ENCODE measurements at places on chromosomes 4 and X. TPM values are rescaled to one million over a fixed set of nuclear protein-coding genes. Genes with fewer than 3 reads are reported as not detected.

DNA sequence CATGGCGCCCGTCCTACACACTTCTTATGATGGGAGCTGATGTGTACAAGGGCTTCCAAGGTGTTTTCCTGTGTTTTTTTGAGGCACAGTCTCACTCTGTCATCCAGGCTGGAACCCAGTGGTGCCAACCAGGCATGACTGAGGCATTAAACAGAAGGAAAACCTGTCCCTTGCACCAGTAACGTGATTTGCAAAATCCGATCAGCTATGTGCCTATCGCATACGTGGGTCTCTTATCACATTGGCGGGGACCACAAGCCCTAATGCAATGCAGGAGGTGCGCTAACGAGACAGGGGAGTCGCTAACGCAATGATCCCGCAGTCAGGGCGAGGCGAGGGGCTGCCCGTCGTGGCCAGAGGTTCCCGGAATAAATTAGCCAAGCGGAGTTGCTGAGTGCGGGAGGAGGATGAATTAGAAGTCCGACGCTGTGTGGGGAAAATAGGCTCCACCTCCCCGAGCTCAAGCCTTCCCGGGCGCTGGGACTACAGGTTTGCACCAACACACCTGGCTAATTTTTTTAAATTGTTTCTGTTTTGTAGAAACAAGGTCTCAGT is 162.7 kb downstream of the SHOX start:
- DNase-seq = no peak

DNA sequence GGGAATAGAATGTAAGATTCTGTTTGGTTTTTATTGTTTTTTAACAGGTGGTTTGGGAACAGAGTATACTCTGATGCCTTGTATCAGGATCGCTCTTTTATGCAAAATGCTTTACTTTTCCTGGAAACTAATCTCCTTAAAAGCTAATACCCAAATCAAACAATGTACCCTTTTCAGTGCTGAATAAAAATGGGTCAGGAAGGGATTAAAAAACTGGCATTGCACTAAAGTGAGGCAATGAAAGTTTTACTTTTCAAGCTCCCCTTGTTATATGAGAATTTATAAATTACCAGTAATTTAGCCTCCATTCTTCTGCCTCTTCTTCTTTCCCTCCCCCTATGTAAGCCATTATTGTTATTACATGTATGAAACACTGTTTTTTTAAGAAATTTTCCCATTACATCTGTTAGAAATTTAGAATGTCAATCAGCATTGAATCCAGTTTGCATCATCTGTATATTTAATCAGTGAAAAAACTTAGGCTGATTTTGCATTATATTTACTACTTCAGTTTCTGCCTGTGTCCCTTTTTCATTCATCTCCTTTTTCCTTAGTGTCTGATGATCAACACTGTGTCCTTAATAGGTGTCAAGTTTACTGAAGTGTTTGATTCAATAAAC is 89.7 kb upstream of the NPNT start:
- DNase-seq = no peak

DNA sequence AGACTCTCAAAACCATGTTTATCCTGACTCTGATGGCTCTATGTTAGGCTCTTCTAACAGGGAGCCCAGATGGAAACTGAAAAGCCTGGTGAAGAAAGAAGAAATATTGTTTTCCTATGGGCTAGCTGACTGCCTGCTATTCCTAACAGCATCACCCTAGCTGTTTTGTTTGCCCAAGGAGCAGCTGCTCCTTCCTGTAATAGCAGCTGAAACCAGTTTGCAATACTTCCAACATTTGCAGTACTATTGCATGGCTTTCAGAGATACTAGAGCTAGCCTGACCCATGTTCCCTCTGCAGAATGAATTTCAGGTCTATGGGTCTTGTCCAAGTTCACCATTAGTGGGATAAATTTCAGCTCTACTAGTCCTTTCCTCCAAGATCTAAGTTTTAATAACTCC is 495.2 kb downstream of the INPP4B start:
- peak; percentile 68 for DNase-seq

The TMEM35A gene
- 1.7 TPM for total RNA-seq

GRCh38 chrX:39675619-39676018 is 422.1 kb downstream of the BCOR start:
- DNase-seq = no peak

DNA sequence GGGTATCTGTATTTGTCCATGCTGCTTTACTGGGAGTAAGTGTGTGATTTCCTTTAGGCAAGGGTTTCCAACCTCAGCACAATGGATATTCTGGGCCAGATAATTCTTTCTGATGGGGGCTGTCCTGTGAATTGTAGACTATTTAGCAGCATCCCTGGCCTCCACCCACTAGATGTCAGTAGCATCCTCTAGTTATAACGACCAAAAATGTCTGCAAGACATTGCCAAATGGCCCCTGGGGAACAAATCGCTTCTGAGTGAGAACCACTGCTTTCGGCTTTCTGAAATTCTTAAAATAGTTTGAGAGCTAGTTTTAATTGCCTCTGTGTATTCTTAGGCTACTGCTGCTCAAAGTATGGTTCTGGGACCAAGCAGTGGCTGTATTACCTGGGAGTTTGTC is 81.2 kb upstream of the GPM6B start:
- DNase-seq = peak; percentile 44

GRCh38 chr4:99200138-99200537 is 18.9 kb downstream of the ADH6 start:
- DNase-seq = no peak

DNA sequence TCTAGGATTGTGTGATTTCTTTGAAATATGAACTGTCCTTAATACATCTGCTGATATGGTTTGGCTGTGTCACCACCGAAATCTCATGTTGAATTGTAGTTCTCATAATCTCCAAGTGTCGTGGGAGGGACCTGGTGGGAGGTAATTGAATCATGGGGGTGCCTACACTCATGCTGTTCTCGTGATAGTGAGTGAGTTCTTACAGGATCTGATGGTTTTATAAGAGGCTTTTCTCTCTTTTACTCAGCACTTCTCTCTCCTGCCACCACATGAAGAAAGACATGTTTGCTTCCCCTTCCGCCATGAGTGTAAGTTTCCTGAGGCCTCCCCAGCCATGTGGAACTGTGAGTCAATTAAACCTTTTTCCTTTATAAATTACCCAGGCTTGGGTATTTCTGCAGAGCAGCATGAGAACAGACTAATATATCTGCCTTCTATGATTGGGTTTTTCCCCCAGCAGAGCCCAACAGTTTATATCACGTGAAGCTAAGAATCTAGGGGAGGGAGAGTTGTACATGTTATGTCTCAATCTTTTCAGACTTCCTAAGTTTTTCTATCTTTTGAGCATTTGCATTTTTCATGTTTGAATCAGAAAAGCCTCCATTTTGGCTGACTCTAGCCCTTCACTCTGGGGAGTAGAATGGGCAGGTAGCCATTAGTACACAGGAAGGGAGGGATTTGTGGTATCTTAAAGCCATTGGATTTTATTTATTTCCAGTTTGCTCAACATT is 58.9 kb downstream of the PLAC1 start:
- peak; percentile 60 for DNase-seq

The GPR34 gene
- 2.7 TPM for total RNA-seq
